ENCODE measurements at places on chromosomes 2 and 18.

DNA sequence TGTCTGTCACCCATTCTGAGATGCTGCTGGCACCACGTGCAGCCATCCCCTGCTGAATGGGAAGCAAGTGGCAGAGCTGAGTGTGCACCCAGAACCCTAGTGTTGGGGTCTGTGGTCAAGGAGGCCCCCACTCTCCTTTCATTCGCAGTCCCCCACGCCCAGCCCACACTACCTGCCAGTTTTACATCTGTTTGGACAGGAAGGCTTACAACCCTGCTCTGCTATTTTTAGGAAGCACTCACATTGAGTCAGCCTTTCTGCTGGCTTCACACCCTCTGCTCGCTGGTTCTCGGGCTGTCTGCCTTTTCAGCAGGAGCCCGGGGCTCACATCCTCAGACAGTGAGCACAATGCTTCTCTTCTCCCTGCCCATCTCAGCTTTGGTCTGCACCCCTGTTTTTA, 10.7 kb upstream of the ADCY3 start:
- H3K27ac ChIP-seq, result no peak overlapping the region
- no peak for DNase-seq
- no peaks in the 10 kb centered on the region for H3K36me3 ChIP-seq
- no peaks in the 10 kb centered on the region for H3K27me3 ChIP-seq
- no peak overlapping the region for H3K4me3 ChIP-seq

DNA sequence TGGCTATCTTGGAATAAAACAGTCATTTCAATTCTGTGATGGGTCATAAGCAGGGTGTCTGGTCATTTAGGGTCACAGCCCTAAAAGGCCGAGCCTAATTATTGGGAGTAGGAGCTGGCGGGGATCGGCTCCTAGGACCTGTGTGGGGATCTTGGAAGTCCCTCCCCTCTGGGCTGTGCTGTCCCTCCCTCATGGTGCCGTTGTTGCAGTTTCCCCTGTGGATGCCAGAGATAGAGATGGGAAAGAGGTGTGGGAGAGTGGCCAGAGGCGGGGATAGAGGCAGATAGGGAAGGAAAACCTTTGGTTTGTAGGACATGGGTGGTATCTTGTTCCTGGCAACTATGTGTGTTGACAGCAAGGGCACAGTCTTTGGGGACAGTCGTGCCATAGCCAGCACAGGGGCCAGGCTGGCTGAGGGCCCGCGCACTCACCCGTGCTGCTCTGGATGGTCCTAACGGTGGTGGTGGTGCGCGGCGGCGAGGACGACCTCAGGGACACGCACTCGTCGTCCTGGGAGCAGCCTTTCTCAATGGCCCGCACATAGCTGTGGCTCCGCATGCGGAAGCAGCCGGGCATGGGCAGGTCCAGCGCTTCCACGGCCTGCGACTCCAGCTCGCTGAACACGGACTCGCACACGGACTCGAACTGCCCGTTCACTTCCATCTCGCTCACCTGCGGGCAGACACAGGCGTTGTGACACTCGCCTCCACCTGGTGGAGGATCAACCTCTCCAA, 278.9 kb downstream of the TGIF1 start:
- no peak overlapping the region for H3K27ac ChIP-seq
- H3K4me3 ChIP-seq, result no peak overlapping the region
- H3K27me3 ChIP-seq, result no peaks in the 10 kb centered on the region
- no peak for DNase-seq
- H3K4me1 ChIP-seq, result no peaks in the 10 kb centered on the region

GRCh38 chr2:215454519-215455246, 18.8 kb upstream of the FN1 start:
- peak; percentile 4 for DNase-seq
- H3K36me3 ChIP-seq, result no peaks in the 10 kb centered on the region
- H3K4me3 ChIP-seq, result no peak overlapping the region
- H3K4me1 ChIP-seq, result no peaks in the 10 kb centered on the region

DNA sequence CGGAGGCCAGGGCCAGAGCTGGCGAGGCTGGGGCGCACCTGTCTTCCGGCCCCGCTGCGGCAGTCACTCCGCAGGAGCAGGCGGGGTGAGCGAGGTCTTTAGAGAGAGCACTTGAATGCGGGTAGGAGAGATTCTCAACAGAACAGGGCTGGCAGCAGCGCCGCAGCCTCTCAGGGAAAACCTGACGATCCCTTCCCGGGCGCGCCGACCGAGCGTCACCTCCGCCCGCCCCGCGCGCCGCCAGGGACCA, 526 bp downstream of the PRKRA start:
- peaks cover 27% of the 10 kb centered on the region for H3K4me1 ChIP-seq
- peaks cover 14% of the 10 kb centered on the region for H3K36me3 ChIP-seq
- H3K4me3 ChIP-seq, result peak overlapping the region; percentile 77
- H3K27me3 ChIP-seq, result no peaks in the 10 kb centered on the region
- no peak for DNase-seq
- H3K27ac ChIP-seq, result peak overlapping the region; percentile 78

DNA sequence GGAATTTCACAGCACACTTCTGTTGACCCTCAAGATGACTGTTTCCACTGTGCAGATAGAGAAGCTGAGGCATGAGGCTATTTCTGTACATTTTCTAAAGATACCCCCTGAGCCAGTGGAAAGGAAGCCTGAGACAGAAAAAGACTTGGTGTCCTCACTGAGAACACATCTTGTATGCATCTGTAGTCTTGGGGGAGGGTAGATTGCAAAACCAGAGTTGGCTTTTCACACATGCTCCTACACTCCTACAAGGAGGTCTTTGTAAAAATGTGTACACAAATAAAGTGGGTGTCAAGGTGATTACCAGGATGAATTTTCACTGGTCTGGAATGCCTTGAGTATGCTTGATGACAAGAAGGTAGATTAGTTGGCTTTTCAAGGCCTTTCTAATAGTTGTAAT, 98.0 kb downstream of the KCTD18 start:
- H3K4me1 ChIP-seq, result peaks cover 10% of the 10 kb centered on the region
- H3K27me3 ChIP-seq, result no peaks in the 10 kb centered on the region
- no peak overlapping the region for H3K4me3 ChIP-seq
- no peak overlapping the region for H3K27ac ChIP-seq
- H3K36me3 ChIP-seq, result no peaks in the 10 kb centered on the region

- H3K36me3 ChIP-seq, result peaks cover 63% of the 10 kb centered on the region
- no peaks in the 10 kb centered on the region for H3K4me1 ChIP-seq
Measured at GRCh38 chr18:79343567-79344207, 52.0 kb upstream of the NFATC1 start.

DNA sequence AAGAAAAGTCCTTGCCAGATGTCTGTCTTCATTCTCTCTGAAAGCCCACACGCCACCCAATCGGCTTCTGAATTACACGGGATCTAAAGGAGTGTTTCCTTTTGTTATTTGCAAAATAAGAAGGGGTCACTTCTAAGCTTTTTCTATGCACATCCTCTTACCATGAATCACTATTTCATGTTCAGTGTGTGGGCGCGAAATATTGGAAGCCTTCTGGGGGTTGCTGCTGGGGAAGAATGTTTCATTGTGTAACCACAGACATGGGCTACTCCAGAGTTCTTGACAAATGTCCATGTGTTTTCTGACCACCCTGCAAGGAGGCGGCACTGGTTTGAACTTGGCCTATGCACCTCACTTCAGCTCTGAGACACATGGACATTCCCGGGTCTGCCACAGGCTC, 133.6 kb upstream of the APCDD1 start:
- H3K27ac ChIP-seq, result no peak overlapping the region
- no peaks in the 10 kb centered on the region for H3K36me3 ChIP-seq
- H3K4me3 ChIP-seq, result no peak overlapping the region
- no peak for DNase-seq

DNA sequence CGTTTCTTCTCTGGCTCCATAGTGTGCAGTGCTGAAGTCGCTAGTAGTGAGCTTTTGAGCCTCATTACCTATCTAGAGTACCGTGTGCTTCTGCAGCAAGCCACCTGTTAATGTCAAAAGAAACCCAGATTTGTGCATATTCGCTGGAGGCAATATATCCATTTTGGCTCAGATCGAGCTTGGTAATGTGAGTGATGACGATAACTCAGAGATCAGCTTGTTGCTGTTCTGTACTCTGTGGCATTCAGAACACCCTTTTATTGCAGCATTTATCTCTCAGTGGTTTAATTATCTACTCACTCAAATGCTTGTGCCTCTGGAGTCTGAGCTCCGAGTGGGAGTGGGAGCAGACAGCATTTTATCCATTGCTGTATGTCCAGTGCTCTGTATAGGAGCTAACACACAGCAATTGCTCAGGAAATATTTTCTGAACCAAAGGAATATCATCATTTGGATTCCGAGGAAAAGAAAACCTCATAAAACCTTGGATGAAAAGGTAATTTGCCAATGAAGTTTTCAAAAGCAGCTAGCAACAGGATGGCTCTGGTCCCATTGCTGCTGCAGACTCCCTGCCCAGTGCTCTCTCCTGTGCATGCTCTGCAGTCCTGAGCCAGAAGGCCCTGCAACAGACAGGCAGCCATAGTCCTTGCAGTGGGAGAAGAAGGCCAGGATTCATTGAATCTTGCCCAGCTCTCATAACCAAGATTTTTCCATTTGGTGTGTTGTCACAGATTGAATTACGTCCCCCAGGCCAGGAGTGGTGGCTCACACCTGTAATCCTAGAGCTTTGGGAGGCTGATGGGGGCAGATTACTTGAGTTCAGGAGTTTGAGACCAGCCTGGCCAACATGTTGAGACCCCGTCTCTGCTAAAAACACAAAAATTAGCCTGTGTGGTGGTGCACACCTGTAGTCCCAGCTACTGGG, 183.8 kb downstream of the MYCN start:
- H3K4me1 ChIP-seq, result no peaks in the 10 kb centered on the region
- no peak for DNase-seq
- no peaks in the 10 kb centered on the region for H3K27me3 ChIP-seq

DNA sequence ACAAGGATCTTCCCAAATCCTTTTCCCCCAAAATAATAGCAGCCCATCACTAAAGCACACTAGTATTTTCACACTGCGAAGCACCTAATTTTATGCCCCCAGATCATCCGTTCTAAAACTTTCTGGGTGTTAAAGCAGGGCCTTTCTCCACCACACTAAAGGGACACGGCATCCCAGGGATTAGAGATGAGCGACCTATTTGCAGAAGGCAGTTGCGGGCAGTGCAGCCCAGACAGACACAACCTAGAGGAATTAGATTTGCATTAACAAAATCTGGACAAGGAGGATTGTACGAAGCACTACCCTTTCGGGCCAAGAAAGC, 402 bp downstream of the OSGEPL1 start:
- DNase-seq, result no peak
- H3K27ac ChIP-seq, result peak overlapping the region; percentile 91
- H3K27me3 ChIP-seq, result no peaks in the 10 kb centered on the region
- peak overlapping the region; percentile 78 for H3K4me3 ChIP-seq

DNA sequence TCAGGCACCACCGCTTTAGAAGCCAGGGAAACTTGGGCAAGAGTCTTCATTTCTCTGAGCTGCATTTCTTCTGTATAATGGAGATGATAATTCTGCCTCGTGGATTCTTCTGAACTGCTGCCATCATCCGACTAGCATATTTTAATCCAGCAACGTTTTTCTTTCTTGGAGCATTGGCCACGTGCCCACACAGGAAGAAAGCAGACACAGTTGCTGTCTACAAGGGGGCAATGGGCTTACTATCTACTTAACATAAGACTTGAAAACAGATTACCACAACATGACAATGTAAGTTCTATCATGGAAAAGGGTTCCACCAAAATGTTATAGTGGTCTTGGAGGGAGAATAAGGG, 176.5 kb downstream of the FAM210A start:
- H3K27ac ChIP-seq, result no peak overlapping the region
- peaks cover 11% of the 10 kb centered on the region for H3K36me3 ChIP-seq
- no peak overlapping the region for H3K4me3 ChIP-seq
- no peak for DNase-seq
- H3K4me1 ChIP-seq, result peaks cover 4% of the 10 kb centered on the region
- H3K27me3 ChIP-seq, result no peaks in the 10 kb centered on the region

DNA sequence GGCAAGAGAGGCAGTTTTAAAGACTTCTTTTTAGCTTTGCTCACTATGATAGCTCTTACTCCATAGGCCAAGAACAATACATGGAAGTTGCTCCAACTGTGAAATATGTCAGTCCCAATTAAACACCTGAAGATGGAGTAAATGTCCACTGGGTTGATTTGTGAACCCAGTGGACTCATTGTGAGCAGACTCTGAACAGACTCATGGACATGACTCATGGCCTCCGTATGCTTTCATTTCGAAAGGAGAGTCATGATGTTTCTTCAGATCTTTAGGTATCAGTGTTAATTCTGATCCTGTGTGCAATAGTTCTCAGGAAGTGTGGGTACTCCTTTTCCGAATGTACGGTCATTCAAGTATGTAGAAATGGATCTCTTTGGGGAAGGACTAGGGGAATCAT, 5.4 kb upstream of the CWC22 start:
- no peaks in the 10 kb centered on the region for H3K4me1 ChIP-seq
- H3K27ac ChIP-seq, result no peak overlapping the region
- H3K36me3 ChIP-seq, result no peaks in the 10 kb centered on the region
- H3K4me3 ChIP-seq, result no peak overlapping the region
- H3K27me3 ChIP-seq, result peaks cover under 1% of the 10 kb centered on the region
- DNase-seq, result no peak

- H3K4me1 ChIP-seq, result peaks cover 14% of the 10 kb centered on the region
- no peak overlapping the region for H3K4me3 ChIP-seq
- DNase-seq, result no peak
- no peak overlapping the region for H3K27ac ChIP-seq
- H3K27me3 ChIP-seq, result peaks cover 20% of the 10 kb centered on the region
Measured at GRCh38 chr2:20015482-20016083, 3.1 kb upstream of the MATN3 start.

DNA sequence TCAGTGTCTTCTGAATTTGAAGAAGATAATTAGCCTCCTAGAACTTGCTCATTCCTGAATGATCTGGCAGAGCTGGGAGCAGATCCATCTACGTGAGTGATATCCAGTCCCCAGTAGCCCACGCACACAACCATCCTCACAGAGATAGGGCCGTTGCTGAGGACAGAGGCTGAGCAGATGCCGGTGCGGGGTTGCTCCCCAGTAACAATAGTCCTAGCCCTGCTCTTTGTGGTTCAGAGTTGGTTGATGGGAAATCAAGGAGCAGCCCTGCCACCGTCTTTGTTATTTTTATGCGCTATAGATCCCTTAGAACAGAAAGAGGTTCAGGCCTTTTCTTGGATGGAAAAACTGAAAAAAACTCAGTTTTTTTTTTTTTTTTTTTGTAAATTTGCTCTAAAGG, 69.3 kb downstream of the VWA3B start:
- H3K27me3 ChIP-seq, result no peaks in the 10 kb centered on the region
- no peaks in the 10 kb centered on the region for H3K4me1 ChIP-seq
- no peak overlapping the region for H3K27ac ChIP-seq
- no peak overlapping the region for H3K4me3 ChIP-seq

GRCh38 chr2:28647682-28648081, 103.9 kb upstream of the PPP1CB start:
- H3K27ac ChIP-seq, result no peak overlapping the region
- no peaks in the 10 kb centered on the region for H3K36me3 ChIP-seq
- H3K4me1 ChIP-seq, result peaks cover 7% of the 10 kb centered on the region
- no peak for DNase-seq

DNA sequence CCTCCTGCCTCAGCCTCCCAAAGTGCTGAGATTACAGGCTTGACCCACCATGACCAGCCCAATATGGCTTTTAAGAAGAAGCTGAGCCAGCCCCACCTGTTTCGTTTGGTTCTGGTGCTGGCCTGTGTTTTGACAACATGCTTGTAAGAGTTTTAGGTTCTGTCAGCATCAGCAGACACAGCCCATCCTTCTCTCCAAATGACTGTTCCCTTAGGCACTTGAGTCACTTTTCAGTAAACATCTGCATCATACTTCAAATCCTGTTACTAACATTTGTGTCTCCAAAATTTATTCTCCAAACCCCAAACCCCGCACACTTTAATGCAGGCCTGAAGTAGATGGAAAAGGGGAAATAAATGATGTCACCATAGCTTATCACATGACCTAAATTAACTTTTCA, 1118.5 kb downstream of the TSN start:
- no peaks in the 10 kb centered on the region for H3K4me1 ChIP-seq
- no peak overlapping the region for H3K27ac ChIP-seq
- no peak overlapping the region for H3K4me3 ChIP-seq
- no peak for DNase-seq
- no peaks in the 10 kb centered on the region for H3K36me3 ChIP-seq
- no peaks in the 10 kb centered on the region for H3K27me3 ChIP-seq

Data from CD4-positive, alpha-beta T cell (primary cell).